ENCODE measurements at places on chromosomes 5 and 9.

DNA sequence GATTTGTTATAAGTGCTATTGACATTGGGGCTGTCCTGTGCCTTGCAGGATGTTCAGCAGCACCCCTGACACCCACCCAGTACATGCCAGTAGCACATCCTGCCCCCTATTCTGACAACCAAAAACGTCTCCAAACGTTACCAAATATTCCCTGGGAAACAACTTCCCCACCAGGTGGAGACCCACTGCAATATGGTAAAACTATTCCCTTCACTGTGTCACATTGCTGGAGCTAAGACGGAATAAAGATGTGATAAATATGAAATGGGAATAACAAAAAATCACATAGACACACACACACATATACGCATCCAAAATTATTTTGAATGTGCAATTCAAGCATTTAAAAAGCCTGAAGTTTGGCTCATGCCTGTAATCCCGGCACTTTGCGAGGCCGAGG is 874.3 kb upstream of the DMAC1 start:
- DNase-seq: no peak

- DNase-seq: no peak
Observed at GRCh38 chr5:53616939-53617549, 56.6 kb downstream of the NDUFS4 start.

DNA sequence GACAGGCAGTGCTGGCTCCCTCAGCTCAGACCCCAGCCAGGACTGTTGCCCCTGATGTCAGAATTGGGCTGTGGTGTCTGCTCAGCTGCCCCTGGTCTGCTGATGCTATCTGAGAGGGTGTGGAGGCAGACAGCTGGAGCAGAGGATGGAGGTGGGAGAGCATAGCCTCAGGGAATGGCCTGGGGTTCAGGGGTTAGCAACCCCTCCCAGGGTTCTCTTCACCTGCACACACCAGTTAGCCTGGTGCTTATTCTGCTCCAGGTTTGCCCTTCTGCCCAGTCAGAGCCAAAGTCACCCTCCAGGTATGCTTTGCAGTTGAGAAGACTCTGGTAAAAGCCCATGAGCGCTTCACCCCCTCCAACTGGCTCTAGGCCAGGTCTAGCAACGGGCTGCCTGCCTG is 109.8 kb downstream of the SAXO1 start:
- no peak for DNase-seq

GRCh38 chr9:92970467-92970923 is 23.2 kb downstream of the FGD3 start:
- DNase-seq: no peak

- no peak for DNase-seq
Observed at GRCh38 chr9:111456529-111456928, 27.7 kb downstream of the ECPAS start.

DNA sequence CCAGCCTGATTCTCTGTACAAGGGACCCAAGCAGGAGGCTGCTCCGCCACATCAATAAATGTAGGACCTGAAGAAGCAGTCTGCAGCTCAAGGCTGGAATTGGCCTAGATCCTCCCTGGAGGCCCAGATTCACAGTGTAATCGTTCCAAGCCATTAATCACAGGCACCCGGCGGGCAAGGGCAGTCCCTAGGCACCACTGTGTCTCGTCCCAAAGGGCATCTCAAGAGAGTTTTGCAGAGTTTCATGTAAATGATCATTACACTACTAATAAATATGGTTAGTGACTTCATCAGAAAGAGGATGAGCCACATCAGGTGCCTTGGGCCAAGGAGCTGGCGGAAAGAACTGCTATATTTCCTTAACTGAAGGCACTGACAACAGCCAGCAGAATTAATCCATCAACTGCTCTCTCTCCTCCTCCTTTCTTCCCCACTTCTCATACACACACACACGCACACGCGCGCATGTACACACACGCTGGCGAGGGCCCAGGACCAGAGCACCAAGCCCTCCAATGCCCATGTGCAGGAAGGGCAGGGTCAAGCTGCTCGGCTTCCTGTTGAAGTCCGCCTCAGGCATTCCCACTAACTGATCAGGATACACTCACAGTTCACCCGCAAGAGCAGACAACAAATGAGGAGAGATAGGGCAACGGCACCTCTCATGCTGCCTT is 33.9 kb downstream of the GNAQ start:
- no peak for DNase-seq

- DNase-seq: no peak
Observed at GRCh38 chr5:141945511-141946051, 12.4 kb downstream of the PCDH12 start.

DNA sequence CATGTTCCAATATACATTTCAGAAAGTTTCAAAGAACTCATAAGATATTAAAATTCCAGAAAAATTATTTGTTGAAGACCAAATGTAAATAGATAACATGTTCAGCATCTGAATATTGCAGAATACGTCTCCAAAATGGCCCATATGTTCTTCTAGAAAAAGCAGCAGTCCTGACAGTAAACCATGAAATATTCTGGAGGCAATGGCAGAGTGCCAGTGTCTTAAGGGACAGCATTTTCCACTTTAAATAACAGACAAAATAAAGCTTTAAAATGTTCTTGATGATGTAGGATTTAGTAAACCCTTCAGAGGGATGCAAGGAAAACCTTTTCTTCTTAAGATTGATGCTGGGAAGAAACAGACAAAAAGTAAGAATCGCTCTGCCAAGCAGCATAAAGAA is 721.0 kb downstream of the NR2F1-AS1 start:
- DNase-seq: no peak

GRCh38 chr5:159198063-159199036 is 11.0 kb downstream of the RNF145 start:
- peak; percentile 41 for DNase-seq

DNA sequence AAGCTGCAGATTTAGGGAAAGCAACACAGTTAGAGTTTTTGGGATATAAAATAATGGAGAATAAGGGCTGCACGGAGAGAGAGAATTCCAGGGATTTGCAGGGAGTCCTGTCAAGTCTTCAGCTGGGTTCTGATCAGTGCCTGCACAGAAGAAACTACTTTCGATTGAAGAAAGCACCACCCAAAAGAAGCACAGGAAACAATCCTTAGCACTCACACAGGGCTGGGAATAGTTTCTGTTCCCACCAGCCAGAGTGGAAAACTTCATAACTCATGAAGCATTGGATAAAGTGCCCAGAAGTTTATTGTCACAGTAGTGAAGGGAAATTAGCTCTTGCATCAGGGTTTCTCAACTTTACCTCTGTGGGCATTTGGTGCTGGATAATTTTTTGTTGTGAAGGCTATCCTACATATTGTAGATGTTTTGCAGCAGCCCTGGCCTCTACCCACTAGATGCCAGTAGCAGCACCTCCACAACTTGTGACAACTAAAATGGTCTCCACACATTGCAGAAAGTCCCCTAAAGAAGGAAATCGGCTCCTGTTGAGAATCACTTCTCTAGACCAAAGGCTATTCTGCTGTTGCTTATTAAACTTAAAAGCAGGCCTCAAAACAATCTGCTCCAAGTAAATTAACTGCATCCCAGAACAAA is 71.0 kb upstream of the FAM120A start:
- no peak for DNase-seq
